Activated naive CD4-positive, alpha-beta T cell treated with anti-CD3 and anti-CD28 coated beads for 36 hours (primary cell): ENCODE measurements at places on chromosomes 4 and X.

DNA sequence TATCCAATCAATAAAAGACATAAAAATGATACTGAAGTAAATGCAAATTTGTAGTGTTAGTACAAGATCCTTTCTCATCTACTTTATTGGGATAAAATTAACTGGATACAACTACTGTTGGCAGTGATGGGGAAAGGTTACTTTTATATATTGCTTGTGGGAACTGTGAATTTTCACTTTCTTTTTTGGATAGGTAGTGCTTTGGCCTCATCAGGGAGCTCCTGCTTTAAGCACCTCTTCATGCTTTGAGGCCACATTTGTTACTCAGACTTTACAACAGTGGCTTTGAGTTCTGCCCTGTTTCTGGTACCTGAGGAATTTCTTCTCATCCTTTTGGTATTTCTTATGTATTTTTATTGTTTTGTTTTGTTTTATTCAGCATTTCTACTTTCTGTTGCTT is 316.8 kb upstream of the ZCCHC13 start:
- no peak for DNase-seq

GRCh38 chrX:1526565-1526964 is 10.4 kb downstream of the P2RY8 start:
- no peak for DNase-seq

DNA sequence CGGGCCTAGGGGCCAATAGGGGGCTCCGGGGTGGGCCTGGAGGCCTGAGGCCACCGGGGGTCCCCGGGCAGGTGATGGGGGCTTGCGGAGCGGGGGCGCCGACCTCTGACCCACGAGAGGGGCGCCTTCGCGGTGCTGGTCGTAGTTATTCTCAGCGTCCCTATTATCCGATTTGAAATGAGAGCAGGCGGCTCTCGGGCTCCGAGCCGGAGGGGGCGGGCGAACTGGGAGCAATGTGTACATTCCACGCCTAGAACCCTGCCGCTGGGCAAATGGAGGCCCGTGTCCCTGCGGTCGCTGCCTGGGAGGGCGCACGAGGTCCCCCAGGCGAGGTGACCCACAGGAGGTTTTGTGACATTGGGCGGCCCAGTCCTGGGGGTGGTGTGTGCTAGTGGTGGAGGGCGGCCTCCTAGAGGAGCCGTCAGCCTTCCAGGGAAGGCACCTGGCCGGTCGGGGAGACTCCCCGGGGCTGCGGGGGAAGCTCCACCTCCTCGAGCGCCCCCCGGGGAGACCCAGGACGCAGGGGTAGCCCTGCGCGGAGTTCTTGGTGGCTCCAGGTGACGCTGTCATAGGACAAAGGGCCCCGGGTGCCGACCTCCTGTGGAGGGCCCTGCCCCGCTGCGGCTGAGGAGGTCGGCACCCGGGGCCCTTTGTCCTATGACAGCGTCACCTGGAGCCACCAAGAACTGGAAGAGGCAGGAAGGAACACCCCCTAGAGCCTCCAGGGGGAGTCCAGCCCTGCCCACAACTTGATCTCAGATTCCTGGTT is 102.6 kb upstream of the PRKX start:
- peak; percentile 29 for DNase-seq

DNA sequence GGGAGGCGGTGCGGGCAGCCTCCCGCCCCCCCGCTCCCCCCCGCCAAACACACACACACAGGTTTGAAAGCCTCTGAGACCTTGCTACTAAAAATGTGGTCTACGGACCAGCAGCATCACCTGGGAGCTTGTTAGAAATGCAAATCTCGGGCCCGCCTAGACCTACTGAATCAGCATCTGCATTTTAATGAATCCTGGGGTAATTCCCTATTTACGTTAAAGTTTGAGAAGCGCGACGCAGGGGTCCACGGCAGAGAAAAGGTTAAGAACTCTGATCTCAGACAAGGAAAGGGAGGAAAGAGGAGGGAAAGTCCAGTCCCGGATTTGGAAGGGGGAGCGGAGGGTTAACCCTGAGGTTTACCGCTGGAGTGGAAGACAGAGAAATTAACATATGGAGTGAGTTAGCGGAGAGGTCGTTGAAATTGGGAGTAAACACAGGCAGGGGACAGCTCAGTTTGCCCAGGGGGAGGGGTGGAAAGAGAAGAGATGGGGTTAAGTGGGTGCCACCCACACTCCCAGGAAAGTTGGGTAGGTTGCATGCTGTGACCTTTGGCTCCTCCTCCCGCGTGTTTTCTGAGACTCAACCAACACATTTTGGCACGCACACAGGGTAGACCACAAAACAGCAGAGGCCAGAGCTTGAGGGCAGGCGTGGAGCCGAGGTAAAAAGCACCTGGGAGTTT is 483.6 kb downstream of the BCOR start:
- peak; percentile 86 for DNase-seq

GRCh38 chrX:132623942-132624341 is 135.1 kb upstream of the MBNL3 start:
- no peak for DNase-seq

GRCh38 chr4:71595576-71596108 is 188.2 kb downstream of the GC start:
- DNase-seq = no peak

- DNase-seq = no peak
Observed at GRCh38 chr4:80307774-80308465, 27.6 kb upstream of the CFAP299 start.

GRCh38 chrX:28016823-28017222 is 35.6 kb upstream of the DCAF8L1 start:
- no peak for DNase-seq

- DNase-seq = no peak
Observed at GRCh38 chrX:25066131-25066530, 50.4 kb upstream of the ARX start.

DNA sequence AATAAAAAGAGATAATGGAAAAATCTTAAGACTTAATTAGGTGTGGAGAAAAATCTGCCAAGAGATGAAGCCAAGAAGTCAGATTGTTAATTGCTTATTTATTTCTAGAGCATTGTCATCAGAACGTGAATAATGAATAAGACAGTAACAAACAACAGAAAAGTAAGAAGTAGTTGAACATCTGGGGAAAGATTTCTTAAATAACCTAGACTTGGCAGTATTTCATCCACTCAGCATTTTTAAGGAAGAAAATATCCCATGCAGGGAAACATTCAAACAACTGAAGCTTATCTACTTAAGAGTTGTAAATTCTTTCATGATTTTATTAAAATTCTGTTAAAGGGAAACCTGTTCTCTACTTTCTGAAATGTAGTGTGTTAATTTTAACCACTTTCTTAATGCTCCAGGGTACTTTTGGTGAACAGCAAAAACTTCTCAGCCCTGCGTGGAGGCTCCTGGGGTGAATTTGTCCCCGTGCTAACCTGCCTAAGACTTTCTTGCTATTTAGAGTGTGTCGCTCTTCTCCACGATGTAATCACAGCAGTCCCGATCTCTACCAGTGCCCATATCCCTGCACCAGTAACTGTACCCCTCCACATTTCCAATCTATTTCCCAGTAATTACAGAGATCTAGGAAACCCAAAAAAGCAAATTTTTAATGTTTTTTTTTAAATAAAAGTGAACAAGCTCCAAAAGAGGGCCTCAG is 124.6 kb downstream of the CORIN start:
- no peak for DNase-seq

DNA sequence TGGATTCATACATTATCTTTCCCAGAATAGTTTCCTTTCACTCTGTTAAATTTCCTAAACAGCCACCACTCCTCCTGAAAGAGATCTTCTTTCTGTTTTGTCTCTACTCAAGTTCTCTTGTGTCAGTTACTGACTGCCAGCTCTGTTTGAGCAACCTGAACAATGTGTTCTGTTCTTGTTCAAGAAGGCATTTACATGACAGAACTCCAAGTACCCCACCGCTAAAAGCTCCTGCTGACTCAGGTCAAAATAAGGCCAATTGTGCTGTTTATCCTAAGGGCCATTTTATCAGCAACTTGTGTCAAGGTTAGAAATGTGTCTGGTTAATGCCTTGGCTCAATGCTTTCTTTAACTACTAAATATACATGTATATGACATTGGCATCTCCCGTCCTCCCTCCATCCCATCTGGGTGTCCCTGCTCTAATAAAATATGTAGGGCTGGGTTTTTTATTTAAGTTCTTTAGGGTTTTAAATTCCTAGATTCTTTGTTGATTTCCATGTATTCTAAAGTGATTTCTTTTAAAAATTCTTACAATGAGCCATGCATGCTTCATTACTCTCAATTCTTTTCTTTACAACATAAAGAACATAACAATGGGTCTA is 144.3 kb upstream of the PAQR3 start:
- DNase-seq = no peak

- no peak for DNase-seq
Observed at GRCh38 chr4:67699603-67700002, 1.4 kb downstream of the UBA6 start.

- no peak for DNase-seq
Observed at GRCh38 chr4:87950936-87951511, 24.5 kb upstream of the SPP1 start.

GRCh38 chrX:23616361-23616760 is 50.9 kb upstream of the PRDX4 start:
- DNase-seq = no peak

GRCh38 chr4:168509786-168510185 is 12.9 kb downstream of the PALLD start:
- DNase-seq = peak; percentile 74

DNA sequence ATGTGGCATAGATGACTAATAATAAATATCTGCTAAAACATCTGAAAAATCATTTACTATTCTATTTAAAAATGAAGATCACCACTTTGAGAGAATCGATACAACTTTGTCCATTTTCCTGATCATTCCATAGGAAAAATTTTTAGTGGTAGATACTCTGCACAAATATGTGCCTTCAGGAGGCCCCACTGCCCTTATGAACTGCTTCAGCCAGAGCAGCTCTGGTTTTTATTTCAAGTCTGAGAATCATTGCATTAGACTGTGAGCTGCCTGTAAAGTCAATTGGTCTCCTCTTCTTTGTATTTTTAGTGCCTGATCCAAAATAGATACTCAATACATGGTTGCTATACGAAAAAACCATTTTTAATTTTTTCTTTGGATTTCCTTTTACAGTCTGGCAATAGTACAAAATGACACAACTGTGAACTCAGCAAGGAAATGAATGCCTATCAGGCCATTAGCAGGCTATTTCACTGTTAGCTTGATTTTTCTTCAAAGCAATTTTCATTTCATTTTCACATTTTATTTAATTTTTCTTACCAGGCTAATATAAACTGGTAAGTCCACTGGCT is 69.1 kb downstream of the SHISA3 start:
- no peak for DNase-seq
